ENCODE measurements at places on chromosomes 11 and 22.

- peak overlapping the region; percentile 30 for H3K4me3 ChIP-seq
- H3K4me1 ChIP-seq: peaks cover 16% of the 10 kb centered on the region
- no peaks in the 10 kb centered on the region for H3K36me3 ChIP-seq
Measured at GRCh38 chr11:103844327-103845215, 191.9 kb upstream of the DDI1 start.

DNA sequence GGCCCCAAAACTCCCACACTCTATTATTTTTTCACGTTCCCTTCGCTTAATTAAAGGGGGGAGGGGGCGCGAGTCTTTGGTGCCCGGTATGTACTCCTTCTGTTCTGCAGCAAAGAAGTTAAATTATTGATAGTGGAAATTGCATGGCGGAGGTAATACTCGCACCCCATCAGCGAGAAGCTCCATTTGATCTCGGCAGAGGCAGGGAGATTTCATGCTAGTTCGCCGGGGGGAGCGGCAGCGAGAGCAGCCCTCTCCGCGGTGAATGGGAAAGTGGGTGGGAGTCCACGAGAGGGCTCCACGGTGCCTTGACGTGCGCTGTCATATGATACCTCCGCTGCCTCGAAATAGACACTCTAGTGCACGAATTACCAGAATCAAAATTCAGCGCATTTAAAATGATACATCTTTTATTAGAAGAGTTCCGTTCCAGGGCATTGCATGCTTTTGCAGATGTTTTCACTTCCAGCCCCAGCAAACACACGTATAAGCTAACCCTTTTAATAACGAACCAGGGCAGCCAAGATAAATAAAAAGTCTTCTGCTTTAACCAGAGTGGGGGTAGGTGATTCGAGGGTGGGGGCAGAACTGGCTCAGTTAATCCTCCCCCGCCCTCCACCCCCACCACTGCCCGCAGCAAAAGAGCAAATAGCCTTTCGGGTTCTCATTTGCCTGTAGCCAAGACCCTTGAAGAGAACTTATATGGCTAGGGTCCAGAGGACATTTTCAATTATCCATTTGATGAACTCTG is 1.3 kb upstream of the BDNF start:
- no peaks in the 10 kb centered on the region for H3K36me3 ChIP-seq
- H3K4me3 ChIP-seq: peak overlapping the region; percentile 88
- H3K27ac ChIP-seq: no peak overlapping the region
- peaks cover 31% of the 10 kb centered on the region for H3K27me3 ChIP-seq

- H3K4me1 ChIP-seq: peaks cover 3% of the 10 kb centered on the region
- H3K27me3 ChIP-seq: no peaks in the 10 kb centered on the region
- no peak overlapping the region for H3K4me3 ChIP-seq
- H3K36me3 ChIP-seq: peaks cover 6% of the 10 kb centered on the region
- no peak for DNase-seq
Measured at GRCh38 chr11:17298302-17298701, 21.8 kb downstream of the NUCB2 start.

DNA sequence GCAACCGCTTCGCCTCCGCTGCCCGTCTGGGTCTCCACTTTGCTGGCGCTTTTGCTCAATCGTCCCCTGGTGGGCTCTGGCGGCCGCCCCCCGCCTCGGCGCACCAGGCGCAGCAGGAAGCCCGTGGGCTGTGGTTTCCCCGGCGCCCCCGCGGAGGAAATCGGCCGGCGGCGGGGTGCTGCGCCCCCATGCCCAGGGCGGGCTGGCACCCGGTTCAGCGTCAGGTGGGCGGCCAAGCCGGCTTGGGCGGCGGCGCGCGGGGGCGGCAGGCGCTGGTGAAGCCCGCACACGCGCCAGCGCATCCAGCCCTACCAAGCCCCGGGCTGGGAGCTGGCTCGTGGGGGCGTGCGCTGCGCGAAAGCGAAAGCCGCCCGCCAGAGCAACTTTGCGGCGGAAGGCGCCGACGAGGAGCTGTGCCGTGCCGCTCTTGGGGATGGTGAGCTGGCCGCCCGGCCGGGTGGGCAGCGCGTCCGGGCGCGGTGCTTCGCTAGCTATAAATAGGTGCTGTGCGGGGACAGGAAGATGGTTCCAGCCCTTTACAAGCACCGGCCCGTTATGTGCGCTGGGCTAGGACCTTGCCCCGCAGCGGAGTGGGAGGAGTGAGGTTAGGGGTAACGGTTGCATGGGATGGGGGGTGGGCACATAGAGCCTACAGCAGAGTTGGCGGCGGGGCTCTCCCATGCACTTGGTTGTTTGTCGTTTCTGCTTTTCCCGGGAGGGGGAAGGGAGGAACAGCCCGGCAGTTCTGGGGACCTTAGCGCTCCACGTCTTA is 25.0 kb upstream of the SUSD2 start:
- DNase-seq: peak; percentile 62
- peak overlapping the region; percentile 86 for H3K27ac ChIP-seq
- H3K27me3 ChIP-seq: no peaks in the 10 kb centered on the region
- peaks cover 49% of the 10 kb centered on the region for H3K4me1 ChIP-seq
- peaks cover 3% of the 10 kb centered on the region for H3K36me3 ChIP-seq

DNA sequence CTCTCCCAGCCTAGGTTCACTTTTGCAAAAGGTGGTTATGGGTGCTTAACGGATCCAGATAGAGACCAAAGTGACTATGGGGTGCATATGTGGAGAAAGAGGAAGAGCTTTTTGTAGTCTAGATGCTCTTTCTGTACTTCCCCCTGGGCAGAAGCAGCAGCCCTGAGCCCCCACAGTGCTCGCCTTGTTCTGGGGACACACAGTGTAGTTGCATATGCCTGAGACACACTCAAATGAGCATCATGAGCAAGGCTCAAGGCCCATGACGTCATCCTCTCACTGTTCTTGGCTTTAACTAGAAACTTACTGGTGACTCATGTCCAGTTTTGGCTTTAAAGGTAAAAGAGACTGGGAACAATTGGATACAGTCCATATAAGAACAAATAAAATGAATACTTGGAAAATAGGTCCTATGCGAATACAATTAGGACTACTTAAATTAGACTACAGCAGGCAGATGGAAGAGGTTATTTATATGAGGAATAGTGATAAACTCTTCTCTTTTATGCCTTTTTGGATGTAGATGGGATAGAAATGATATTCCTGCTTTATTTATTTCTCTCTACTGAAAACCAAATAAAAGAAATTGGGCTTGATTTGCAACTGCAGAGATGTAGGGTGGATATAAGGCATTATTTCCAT is 20.1 kb upstream of the PEX26 start:
- peaks cover 3% of the 10 kb centered on the region for H3K36me3 ChIP-seq
- H3K4me3 ChIP-seq: peak overlapping the region; percentile 77
- peak overlapping the region; percentile 100 for H3K27ac ChIP-seq
- DNase-seq: peak; percentile 64

DNA sequence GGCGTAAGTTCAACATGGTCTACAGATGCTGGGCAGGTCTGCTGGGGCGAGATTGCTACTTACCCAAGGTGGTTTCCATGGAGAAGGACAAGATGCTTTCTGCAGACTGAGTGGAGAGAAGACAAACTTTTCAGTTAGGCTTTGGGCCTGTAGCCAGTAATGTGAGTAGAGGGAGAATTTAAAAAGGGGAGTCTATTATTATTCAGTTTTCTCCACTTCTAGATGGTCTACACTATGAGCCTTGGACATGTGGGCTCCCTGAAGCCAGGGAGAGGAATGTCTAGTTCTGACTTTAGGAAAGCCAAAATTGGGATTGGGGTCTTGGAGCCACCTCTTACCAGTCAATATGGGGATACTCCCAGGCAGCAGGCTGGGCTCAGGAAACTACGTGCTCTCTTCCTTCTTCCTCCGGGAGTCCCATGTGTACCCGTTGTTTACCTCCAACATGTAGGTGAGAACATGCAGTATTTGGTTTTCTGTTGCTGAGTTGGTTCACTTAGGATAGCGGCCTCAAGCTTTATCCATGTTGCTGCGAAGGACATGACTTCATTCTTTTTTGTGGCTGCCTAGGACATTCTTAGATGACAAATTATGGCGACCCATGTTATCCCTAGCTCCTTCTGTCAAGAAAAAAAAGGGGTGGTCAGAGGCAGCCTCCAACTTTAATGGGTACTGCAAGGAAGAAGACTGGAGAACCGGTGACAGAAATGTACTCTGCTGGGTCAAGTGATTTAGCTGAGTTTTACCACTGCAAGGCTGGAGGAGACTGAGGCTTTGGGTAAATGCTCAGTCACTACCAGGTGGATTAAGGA is 14.7 kb upstream of the ZNF280A start:
- no peak overlapping the region for H3K4me3 ChIP-seq
- H3K36me3 ChIP-seq: no peaks in the 10 kb centered on the region
- peaks cover 3% of the 10 kb centered on the region for H3K27me3 ChIP-seq
- H3K4me1 ChIP-seq: no peaks in the 10 kb centered on the region
- no peak for DNase-seq

- H3K36me3 ChIP-seq: no peaks in the 10 kb centered on the region
- H3K4me3 ChIP-seq: no peak overlapping the region
- DNase-seq: no peak
- H3K27me3 ChIP-seq: no peaks in the 10 kb centered on the region
- peaks cover 30% of the 10 kb centered on the region for H3K4me1 ChIP-seq
Measured at GRCh38 chr22:26612652-26613051, 5.2 kb downstream of the CRYBB1 start.

- peak overlapping the region; percentile 96 for H3K4me3 ChIP-seq
- peaks cover 35% of the 10 kb centered on the region for H3K4me1 ChIP-seq
- peak overlapping the region; percentile 99 for H3K27ac ChIP-seq
- peaks cover 5% of the 10 kb centered on the region for H3K36me3 ChIP-seq
- H3K27me3 ChIP-seq: no peaks in the 10 kb centered on the region
Measured at GRCh38 chr22:21866833-21867527, 465 bp downstream of the MAPK1 start.

- H3K27me3 ChIP-seq: no peaks in the 10 kb centered on the region
- no peaks in the 10 kb centered on the region for H3K36me3 ChIP-seq
- H3K4me1 ChIP-seq: peaks cover 4% of the 10 kb centered on the region
- no peak overlapping the region for H3K4me3 ChIP-seq
Measured at GRCh38 chr11:127074151-127074761, 73.7 kb upstream of the KIRREL3 start.

DNA sequence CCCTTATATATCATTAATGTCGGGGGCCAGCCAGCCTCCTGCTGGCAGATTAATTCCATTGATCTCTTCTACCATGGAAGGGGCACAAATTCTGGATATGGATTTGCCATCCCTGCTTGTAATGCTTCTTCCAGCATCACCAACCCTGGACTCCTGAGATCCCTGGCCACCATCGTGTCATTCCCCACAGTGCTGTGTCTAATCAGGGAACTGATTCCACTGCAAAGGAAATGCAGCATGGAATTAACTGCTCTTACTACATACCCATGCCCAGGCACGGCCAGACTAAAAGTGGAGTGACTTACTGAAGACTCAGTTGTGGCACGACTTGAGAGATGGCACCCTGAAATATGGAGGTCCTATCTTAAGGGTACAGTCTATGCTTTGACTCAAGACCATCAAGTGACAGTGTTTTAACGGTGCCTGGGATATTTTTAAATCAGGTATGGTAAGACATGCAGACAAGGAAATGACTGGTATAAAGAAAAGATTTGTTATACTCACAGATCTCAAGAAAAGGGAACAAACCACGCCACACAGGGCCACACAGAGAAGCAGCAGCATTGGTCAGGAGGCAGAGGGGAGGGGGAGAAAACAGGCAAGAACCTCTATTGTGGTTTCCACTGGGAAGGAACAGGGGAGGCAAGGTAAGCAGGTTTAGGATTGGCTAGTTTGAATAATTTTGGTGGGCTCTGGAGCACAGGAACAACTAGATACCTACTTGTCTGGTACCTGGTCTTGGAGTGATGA is 65.1 kb downstream of the IGLL5 start:
- peak overlapping the region; percentile 43 for H3K27ac ChIP-seq
- no peak overlapping the region for H3K4me3 ChIP-seq
- peaks cover 28% of the 10 kb centered on the region for H3K4me1 ChIP-seq
- H3K36me3 ChIP-seq: no peaks in the 10 kb centered on the region

DNA sequence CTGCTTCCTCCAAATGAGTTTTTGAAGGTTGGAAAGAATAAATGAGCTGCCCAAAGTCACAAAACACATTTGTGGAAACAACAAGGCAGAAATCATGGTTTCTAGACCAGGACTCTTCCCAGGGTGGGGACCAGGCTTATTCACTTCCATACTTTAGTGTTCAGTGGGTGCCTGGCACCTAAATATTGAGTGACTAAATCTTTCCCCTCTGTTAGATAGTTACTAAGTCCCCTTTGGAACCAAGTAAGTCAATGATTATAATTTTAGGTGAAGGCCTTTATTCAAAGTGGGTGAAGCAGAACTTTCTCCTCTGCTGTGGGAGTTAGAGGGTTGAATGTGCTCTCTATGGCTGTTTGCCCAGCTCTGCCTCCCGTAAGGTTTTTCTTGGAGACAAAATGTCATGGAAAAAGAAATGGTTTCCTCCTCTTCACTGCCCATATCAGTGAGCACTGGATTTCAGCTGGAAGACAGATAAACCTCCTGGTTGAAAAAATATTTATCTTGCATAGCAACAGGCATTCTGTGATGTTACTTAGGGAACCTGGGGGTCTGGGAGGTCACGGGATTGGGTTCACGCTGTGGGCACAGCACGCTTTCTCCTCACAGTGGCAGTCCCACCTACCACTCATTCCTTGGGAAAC is 117.8 kb downstream of the CCDC81 start:
- H3K36me3 ChIP-seq: no peaks in the 10 kb centered on the region
- H3K27ac ChIP-seq: no peak overlapping the region
- H3K4me3 ChIP-seq: no peak overlapping the region
- H3K4me1 ChIP-seq: no peaks in the 10 kb centered on the region

DNA sequence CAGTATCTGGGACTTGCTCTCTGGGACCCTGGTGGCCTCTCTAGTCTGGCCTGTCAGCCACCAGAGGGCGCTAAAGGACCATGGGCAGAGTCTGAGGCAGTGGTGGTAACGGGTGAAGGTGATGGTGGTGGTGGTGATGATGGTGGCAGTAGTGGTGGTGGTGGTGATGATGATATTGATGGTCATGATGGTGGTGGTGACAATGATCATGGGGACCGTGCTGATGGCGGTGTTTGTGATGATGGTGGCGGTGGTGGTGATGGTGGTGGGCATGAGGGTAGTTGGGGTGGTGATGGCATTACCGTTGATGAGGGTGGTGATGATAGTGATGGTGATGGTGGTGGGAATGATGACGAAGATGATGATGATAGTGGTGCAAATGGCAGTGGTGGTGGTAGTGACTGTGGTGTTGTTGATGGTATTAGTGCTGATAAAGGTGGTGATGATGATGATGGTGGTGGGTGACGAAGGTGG is 16.0 kb downstream of the TRPM5 start:
- H3K4me3 ChIP-seq: no peak overlapping the region
- no peaks in the 10 kb centered on the region for H3K27me3 ChIP-seq

DNA sequence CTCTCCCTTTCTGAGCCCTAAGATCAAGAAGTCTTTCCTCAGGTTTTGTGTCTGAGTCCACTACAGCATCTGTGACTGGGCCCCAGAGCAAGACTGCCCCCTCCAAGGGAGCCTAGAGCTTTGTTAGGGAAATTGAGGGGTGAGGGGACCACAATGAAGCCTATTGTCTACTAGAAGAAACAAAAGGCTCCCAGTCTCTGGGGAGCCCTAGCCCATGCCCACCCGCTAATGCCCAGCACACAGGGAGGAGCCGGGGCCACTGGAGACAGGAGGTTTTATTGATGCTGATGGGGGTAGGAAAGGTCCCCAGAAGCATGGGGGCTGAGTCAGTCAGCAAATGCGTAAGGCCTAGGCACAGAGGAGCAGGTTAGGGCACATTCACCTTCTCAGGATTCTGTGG is 14.0 kb downstream of the RHOG start:
- H3K27me3 ChIP-seq: no peaks in the 10 kb centered on the region
- H3K4me1 ChIP-seq: peaks cover 34% of the 10 kb centered on the region
- peaks cover 19% of the 10 kb centered on the region for H3K36me3 ChIP-seq
- peak overlapping the region; percentile 89 for H3K27ac ChIP-seq
- no peak for DNase-seq
- no peak overlapping the region for H3K4me3 ChIP-seq

Measured in memory B cell (primary cell).